Endodermal cell (in vitro differentiated cells): ENCODE measurements at places on chromosomes 11 and 22. TPM values are rescaled to one million over a fixed set of nuclear protein-coding genes. Genes with fewer than 3 reads are reported as not detected.

The ROM1 gene
- 0.71 to 1.0 TPM (median 0.88 TPM) in 3 replicates for total RNA-seq

The GSTT2B gene
- 3.7 and 6.0 TPM in 2 replicates for total RNA-seq

The CCDC188 gene
- total RNA-seq = not detected in 3 replicates

GRCh38 chr22:49958366-49958921 is 2.1 kb upstream of the PIM3 start:
- DNase-seq = no peak

DNA sequence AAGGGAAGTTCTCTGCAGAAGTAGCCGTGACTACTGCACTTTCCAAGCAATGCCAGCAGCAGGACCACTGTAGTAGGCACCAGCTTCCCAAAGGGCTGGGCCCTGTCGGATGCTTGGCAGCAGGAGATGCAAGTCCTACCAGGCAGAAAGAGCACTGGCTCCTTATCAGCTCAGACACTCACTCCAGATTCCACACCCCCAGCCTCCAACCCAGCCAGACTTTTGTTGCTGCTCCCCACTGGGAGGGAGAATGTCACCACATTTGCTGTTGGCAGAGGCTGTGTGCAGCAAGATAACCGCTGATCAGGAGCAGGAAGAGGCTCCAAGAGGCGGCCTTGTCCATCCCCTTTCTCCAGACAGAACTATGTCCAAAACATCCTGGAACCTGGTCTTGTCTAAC is 118.7 kb downstream of the C11orf58 start:
- DNase-seq = peak; percentile 71

DNA sequence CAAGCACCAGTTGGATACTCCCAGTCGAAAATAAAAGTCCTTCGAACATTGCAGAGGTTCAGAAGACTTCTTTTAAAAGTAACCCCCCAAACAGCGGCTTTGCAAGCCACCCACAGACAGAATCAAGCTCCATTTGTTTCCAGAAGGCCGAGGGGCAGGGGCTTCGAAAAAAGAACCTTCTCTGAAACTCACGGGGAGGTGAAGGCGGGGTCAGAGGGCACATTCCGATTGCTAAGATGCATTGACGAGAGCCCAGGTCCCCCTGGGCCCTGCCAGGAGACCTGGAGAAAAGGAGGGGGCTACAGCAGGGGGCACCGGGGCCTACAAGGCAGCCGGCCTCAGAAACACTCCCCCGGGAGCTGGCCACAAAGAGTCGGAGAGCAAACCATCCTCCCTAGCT is 306.8 kb downstream of the MN1 start:
- DNase-seq = peak; percentile 59

DNA sequence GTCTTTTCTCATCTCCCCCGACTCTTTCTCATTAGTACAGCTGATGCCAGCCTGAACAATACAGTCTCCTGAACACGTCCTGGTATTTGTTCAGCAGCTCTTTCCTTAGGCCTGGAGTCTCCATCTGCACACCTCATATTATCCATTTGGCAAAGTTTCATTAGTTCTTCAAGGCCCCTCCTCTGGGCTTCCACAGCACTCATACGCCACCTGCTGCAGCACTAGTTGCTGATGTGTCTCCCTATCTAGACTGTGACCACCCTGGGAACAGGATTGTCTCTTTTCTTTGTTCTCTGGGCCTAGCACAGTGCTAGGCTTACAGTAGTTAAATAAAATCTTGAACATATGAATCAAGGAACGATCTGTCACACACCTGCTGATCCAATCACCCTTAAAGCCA is 17.2 kb downstream of the DCHS1 start:
- DNase-seq = no peak

GRCh38 chr11:48052183-48053044 is 72.1 kb downstream of the PTPRJ start:
- peak; percentile 89 for DNase-seq

DNA sequence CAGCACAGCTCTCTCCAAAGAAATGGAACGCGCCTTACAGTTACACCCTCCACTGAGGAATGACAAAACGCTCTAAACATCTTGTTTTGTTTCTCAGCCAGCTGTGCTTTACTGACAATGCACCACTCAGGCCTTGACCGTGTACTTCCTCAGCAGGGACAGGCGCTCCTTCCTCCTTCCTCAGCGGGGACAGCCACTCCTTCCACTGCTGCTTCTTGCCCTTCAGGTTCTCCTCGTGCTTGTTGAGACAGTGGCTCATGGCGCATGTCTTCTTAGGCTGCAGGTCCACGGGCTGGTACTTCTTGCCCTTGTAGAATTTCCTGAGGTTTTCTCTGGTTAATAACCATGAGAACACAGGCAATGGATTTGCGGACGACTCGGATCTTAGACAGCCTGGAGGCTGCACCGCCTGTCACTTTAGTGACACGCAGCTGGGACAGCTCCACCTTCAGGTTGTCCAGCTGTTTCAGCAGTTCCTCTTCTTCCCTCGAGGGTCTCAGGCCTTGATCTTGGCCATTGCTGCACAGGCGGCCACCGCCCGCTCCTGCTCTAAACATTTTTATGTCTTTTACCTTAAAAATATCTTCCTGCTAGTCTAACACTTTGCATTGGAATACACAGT is 613.8 kb downstream of the BRD1 start:
- DNase-seq = peak; percentile 38

DNA sequence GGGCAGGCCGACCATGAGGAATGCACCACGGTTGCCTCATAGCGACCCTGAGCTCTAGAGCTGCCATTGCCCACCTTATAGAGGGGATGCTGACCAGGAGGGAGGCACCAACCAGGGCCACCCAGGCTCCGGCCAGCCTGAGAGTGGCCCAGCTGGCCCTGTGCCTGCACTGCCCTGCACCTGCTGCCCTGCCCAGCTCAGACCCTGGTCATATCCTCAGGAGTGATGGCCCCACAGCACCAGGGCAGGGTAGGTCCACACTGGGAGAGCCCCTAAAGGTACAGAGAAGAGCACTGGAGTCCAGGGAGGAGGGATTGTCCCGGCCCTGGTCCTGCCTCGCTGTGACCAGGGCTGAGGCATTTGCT is 127.8 kb downstream of the MED15 start:
- no peak for DNase-seq

DNA sequence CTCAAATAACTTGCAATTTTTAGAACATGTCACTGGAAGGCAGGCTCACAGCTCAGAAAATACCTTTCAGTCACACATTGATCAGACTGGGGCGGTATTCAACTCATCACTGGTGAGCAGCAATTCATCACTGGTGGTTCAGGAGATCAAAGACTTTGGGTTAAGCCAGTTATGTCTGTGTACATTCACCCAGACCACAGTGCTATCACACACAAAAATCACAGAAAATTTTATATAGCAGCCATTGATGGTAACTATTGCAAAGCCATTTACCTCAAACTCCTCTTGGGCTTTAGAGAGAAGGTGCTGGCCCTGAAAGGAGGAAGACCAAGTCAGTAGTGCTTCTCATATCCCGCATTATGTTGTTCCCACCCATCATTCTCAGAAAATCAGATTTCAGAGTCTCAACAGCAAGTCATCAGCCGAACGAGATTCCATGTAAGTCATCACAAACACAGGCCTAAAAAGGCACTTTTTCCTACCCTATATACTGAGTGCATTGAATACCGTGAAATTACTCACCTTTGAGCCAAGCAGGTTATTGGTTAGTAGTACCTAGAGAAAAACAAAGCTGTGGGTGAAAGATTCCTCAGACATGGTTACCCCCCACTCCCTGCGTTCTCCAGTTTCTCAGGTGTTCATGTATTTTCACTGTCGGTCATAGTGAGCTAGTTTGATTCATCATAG is 14.0 kb upstream of the WDR74 start:
- DNase-seq = no peak

GRCh38 chr11:128956401-128957201 is 13.9 kb upstream of the TP53AIP1 start:
- peak; percentile 74 for DNase-seq

DNA sequence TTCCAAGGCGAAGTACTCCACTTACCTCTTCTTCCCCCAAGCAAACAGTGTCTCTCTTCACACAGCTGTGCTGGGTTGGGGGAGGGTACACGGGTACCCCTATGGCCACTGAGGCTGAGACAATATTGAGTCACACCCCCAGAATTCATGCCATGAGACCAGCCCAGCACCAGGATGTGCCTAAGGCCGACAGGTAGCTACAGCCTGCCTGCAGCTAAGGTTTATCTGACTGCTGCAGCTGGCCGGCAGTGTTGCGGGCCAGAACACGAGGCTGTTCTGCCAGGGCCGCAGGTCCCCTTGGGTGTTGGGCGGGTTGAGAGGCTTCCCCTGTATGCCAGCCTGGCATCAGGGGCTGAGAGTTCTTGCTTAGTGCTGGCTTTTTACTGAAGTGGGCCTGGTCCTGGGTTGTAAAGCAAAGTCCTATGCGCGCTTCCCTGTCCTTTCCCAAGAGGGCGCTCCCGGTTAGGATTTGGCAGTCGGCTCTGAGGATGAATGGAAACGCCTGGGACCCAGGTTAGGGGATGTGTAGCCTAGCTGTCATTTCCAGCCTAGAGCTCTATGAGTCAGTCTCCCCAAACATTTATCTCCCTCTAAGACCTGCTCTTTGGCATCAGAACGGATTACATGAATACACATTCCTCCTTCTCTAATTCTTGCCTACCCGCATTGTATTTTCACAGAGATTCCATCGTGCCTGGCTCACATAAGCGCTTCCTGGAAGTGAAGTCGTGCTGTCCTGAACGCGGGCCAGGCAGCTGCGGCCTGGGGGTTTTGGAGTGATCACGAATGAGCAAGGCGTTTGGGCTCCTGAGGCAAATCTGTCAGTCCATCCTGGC is 7.1 kb downstream of the USP18 start:
- DNase-seq = peak; percentile 95

DNA sequence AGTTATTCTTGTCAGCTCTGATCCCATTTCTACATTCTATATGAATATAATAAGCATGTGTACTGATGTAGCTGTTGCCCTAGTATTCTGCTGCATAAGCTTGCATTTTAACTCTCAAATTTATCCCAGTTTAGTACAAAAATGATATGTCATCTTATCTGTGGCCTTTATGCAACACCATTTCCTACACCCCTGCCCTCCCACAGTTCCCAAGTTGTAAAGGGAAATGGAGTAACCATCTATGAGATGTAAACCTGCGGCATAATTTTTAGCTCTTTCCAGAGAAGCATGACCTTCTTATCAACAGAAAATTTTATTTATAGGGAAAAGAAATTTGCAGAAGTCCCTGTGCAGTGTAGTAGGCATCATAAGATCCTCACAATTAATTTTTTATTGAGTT is 18.9 kb upstream of the CARD18 start:
- no peak for DNase-seq
